ENCODE measurements at places on chromosomes 16 and 17.
A peak's percentile ranks its signal among the peaks of the same experiment; 100 is the strongest.

DNA sequence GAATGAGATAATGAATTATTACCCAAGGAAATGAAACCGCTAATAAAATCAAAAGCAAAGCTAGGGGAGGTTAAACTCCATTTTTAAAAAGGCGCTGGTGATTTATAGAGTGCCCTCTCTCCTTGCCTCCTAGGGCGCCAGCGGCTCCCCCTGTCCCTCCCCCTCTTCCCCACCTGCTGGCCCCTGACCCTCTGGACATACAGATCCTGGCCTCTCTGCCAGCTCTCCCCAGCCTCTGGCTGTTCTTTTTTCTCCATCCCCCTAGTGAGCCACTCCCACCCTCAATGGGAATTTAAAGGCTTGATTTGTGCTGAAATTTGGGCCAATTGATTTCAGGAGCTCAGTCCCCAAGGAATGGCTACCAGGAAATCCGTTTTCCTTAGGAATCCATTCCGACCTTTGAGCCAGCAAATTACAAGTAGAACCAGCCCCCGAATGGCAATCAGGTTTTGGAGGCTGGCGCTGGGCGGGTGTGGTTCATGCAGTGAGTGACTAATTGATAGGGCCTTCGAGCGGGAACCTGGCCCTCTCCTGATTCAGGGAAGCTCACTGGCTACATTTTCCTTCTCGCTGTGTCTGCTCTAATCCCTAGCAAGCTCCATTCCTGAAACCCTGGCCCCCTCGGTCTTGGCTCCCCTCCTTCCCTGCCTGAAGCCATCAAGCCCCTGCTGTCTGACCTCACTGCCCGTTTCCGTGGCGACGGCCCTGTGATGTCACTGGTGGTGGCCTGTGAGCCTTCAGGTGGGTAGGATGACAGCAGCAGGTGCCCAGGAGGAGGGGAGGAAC is 141.9 kb upstream of the SDK2 start:
- DNase-seq: no peak

DNA sequence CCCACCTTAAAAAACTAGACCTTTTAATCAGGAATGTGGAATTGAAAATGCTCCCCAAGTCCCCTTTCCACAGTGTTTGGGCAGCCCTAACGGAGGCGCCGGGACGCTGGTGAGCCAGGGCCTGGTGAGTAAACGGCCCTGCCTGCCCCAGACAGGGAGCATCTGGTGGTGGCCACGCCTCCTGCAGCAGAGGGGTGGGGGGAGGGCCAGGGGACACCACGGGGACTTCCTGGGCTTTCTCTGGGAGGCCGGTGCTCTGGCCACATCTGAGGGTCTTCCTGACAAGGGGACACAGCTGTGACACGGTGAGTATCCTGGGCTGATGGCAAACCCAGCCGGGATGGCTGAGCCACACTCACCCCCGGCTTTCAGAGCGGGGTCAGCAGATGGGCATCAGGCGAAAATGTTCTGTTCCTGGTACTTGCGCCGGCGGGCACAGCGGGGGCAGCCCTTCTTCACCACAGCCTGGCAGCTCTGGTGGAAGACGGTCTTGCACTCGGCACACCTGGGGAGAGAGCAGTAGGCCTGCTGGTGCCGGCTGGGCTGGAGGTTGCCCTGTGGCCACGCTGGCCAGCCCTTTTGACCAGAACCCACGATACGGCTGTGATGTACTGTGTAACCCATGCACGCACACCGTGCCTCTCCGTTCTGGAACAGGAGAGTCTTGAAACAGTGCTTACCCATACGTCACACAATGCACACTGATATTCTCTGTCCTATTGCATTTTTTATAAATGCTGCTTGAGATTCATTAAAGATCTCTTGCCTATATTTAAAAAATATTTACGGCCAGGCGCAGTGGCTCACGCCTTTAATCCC is 5.0 kb upstream of the ARHGAP27 start:
- DNase-seq: no peak

GRCh38 chr16:79902351-79902750 is 301.8 kb upstream of the MAF start:
- DNase-seq: no peak

GRCh38 chr17:29120433-29120832 is 59.8 kb downstream of the MYO18A start:
- no peak for DNase-seq

DNA sequence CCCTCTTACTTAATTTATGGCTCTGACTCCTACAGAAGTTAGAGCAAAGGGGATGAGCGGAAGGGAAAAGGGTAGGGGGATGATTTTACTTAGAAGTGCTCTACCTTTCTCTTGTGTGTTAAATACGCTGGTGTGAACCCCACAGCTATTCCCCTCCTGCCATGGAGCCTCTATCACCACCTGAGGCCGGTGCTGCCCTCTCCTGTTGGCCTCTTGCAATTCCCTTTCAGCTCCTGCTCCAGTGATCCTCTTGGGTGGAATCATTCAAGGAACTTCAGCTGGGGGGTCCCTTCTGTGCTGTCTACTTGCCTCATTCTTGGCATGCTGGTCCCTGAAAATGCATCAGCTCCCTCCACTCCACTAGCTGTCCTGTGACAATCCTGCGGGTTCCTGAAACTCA is 41.8 kb upstream of the CDH8 start:
- DNase-seq: no peak

- DNase-seq: peak; percentile 80
These were observed 6.7 kb downstream of the RUNDC3A start for GRCh38 chr17:44314869-44315661.

- no peak for DNase-seq
These were observed 76.2 kb upstream of the KSR1 start for GRCh38 chr17:27379888-27380533.

- DNase-seq: no peak
These were observed 360.7 kb downstream of the PMP22 start for GRCh38 chr17:14904386-14904785.

DNA sequence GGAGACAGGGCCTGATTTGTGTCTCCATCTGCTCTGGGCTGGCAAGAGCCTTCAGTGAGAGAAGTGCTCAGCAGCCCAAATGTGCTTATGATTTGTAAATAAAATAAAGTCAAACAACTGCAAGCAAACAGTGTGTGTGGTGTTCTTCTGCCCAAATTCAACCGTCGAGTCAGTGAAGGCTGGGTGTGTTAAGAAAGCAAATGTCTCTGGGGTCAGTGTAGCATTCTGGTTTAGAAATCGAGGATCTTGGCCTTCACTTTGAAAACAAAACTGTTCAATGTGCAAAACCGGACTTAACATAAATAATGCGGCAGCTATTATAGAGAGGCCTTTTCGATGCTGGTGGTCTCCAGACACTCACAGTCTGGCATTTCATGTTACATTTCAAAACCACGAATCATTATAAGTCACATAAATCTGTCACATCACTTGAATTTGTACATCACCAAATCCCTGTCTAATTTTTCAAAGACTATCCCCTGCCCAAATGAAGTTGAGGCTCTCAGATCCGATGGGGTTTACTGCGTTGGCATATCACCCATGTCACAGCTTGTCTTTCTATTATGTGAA is 158.6 kb upstream of the MYOCD start:
- no peak for DNase-seq

- DNase-seq: no peak
These were observed 179.0 kb downstream of the PMP22 start for GRCh38 chr17:15085890-15086677.
